ENCODE measurements at places on chromosomes 6 and 20.

DNA sequence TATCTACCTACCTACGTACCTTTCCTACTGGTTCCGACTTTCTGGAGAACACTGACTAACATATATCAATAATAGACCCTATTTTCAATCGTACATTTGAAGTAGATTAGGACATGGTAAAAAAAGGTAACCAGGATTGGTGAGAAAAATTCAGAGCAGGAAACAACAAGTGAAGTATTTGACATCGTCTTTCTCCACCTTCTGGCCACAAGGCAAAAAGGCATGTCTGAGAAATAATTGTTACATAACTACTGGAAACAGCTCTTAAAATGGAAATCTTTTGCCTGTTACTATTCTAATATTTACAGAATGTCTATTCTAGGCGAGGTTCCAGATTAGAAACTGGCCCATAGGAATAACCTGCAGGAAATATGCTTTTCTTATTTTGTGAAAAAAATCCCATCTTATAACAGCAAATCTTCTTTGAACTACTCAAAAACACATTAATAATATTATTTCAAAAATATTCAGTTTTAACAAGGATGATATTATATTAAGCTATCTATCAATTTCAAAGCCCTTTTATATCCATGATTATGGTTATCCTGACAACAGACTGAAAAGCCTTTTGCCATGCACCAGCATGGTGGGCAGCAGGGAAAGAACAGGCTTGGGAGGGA lies 80.8 kb downstream of the RCAN2 start:
- DNase-seq: no peak

GRCh38 chr20:19767070-19767469 lies 9.0 kb downstream of the RIN2 start:
- no peak for DNase-seq

DNA sequence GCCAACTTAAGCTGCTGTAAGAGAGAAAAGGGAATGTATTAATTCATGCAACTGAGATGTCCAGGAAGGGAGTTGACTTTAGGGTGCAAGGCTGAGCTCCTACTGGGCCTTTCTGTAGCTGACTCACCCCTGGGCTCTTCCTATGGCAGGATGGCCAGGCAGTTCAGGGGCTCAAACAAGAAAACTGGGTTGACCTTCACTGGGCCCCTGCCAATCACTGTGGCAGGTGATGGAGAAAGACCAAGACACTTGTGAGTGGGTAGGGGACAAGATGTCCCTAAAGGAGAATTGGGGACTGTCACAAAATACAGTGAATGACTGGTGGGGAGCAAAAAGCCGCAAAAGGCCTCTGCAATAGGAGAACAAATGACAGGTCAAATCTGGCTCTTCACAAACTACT lies 21.5 kb upstream of the RALGAPA2 start:
- no peak for DNase-seq

DNA sequence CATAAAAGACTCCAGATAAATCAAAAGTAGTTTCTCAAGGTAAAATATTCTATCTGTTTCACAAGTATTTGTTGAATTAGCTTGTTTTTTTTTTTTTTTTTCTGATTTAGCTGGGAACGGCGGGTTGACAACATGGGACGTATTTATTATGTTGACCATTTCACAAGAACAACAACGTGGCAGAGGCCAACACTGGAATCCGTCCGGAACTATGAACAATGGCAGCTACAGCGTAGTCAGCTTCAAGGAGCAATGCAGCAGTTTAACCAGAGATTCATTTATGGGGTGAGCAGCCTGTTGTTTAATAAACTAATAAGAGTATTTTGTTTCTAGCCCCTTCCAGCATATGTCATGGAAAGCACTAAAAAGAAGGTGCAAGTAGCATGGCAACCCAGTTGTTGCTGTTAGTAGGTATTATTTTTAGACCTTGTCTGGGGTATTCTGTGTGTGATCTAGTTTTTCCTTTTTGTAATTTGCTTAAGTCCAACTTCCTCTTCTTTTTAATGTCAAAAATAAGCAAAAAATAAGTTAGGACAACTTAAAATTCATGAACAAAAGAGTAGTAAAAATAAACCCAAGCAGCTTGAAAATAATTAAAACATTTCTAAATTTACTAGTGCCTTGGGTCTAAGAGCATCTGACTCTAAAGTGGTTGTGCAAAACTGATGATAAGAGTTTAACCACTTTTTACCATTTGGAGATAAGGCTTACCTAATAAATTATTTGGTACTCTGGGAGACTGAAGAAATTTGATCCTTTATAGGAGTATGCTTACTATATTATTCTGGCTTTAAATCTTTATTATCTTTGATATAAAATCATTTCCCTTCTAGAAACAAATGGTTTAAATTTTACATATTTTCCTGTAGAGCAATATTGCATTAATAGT lies 70.8 kb upstream of the DYNLRB1 start:
- no peak for DNase-seq
